ENCODE measurements at places on chromosomes 1 and 21.

DNA sequence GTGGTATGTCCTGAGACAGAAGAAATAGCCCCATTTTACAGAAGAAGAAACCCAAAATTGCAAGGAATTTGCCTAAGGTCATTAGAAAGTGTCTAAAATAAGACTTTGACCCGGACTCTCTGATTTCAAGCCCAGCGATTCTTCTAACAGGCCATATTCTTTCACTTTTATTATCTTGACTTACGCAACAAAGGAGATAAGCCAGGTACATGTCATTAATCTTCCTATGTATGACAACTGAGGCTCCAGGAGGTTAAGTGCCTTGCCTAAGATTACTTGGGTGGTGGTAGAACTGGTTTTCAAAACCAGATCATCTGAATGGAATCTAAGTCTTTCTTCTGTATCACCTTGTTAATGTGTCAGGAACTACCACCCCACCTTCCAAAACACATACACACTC, 124.3 kb downstream of the PBX1 start:
- no peak for DNase-seq

DNA sequence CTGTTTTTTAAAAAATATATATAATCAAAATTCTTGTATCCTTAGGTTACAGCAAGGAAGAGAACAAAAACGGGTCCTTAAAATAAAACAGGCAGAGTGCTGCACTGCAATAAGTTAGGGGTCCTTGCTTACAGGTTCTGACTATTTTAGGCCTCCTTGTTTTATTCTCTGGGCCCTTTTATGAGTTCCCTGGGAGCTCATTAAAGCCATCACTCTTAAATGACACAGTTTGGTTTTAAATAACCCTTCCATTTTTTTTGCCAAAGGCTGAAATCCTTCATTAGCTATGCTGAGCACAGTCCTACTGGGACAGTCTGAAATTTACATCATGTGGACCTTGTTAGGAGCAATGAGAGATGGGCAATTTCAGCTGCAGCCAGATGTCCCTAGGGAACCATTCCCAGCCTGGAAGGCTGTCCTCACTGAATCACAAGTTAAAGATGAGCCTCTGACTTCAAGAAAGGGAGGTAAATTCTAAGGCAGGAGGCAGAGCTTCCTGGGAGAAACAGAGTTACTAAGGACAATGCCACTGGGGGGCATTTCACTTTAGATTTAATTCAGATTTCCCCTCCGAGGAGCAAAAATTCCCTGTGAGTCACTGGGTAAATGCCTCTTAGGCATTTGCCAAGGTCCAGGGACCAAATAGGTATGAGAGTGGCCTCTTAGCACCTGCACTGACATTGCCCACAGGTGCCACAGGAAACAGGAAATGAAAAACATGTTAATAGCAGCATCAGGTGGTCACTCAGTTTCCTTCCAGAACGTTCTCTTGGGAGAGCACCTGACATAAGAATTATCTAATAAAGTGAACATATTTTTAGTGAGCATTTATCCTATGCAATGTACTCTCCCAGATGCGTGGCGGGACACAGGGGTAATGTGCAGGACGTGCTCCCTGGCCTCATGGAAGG, 3.8 kb upstream of the MUL1 start:
- peak; percentile 10 for DNase-seq

DNA sequence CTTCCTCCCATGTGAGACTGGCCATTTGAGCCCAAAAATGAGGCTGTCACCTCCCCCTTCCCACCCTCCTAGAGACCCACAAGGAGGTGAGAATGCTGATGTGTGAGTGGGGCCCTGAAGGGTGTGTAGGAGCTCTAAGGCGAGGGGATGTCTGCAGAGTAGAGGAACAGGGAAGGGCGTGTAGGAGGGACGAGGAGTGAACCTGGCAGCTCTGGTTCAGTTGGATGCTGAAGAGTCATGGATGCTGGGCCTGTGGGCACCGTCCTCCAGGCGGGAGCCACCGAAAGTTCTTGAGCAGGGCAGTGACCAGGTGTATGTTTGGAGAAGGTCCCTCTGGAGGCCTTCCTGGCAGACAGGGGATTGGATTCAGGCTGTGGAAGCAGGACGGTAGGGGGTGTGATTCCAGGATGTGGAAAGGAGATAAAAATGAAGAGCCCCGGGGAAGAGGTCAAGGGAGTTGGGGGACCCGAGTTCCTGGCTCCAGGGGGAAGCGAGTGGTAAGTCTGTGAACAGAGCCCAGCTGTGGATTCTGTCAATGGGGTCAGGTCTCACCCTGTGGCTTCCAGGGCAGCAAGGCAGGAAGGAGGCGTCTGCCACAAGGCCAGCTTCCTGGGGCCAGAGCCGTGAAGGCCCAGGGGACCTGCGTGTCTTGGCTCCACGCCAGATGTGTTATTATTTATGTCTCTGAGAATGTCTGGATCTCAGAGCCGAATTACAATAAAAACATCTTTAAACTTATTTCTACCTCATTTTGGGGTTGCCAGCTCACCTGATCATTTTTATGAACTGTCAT, 7.9 kb downstream of the SAMD11 start:
- DNase-seq: no peak

DNA sequence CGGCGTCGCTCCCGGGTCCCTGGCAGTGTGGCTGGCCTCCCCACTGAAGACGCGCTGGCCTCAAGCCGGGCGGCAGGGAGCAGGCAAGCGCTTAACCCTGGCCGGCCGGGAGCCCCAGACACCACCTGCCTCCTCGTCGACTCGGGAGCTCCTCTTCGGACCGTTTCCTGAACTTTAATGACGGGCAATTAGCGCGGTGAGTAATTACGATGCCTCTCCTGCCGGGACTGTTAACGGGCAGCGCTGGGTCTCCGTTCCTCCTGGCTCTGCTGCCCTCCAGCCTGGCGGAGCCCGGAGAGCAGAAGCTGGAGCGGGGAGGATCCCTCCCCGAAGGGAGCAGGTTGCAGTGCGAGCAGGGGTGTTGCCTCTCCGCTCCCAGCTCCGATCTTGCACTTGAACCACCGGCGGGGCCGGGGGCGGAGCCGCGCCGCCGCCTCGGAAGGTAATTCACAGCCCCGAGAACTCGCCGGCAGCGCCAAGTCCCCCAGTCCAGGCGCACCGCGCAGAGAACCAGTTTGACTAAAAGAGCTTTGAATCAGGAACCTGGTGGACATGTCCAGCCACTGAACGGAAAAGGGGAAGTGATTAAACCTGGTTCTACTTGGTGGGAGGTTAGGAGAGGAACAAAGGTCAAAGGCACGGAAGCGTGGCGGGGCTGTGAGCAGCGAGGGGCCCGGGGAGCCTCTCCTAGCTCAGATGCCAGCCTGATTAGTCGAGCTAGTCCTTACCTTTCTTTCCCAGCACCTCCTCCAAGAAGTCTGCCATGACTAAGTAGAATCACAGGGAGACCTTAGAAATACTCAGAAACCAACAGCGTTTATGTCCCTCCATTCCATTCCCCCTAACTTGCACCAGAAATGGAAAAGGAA, 18.3 kb upstream of the PLEKHA6 start:
- no peak for DNase-seq

- no peak for DNase-seq
Measured at GRCh38 chr1:222098404-222098803, 356.5 kb upstream of the DUSP10 start.

- DNase-seq: no peak
Measured at GRCh38 chr21:38284216-38284615, 27.4 kb downstream of the KCNJ15 start.

DNA sequence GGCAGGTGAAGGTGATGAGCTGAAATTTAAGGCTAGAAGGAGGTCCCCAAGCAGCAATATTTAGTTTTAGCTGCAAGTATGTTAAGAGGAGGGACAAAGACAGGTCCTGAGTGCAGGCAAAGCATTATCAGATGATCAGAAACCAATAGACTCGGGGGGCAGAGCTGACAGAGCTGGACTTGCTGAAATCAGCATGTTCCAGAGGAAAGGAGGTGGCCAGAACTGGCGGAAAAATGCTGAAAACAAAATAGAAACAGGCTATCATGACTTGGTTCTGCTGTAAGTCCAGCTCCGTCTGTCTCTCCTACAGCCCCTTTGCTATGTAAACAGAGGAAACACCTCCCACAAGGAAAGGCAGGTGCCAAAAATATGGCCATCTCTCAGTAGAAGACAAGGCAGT, at the start of gene CD5L:
CD5L (minus strand) TSS at position 101 of the 400 bp plus-strand sequence. CDS start 107 bp downstream, outside the sequence.
- DNase-seq: no peak

GRCh38 chr1:246932366-246932700, 585 bp upstream of the AHCTF1 start:
- DNase-seq: no peak

- no peak for DNase-seq
Measured at GRCh38 chr1:173601588-173601987, 1.3 kb downstream of the SLC9C2 start.

DNA sequence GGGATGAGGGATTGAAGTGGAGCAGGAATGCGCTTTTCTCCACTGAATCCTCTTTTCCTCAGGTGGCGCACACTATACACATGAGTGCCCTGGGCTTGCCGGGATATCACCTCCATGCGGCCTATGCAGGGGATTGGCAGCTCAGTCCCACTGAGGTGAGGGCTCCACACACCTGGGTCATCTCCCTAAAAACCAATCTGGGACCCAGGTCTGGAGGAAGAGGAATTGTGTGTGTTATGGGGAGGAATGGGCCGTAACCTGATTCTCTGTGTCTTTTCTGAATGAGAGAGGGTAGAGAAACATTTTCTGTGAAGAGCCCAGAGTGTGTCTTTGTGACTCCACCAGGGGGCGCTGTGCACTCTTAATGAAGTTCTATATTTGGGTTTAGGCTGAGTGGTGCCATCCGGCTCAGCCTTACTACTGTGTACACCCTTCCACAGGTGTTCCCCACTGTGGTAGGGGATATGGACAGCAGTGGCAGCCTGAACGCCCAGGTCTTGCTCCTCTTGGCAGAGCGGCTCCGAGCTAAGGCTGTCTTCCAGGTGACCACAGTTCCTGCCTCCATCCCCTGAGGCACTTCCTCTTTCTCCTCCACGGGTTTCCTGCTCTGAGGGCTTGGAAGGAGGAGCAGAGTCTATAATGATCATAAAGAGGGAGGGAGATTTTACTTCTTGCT, 1.5 kb downstream of the TOMM40L start:
- DNase-seq: peak; percentile 63

- DNase-seq: peak; percentile 5
Measured at GRCh38 chr1:171222936-171223335, 25.4 kb upstream of the FMO1 start.
